ENCODE measurements at places on chromosomes 2 and 18.
A peak's percentile ranks its signal among the peaks of the same experiment; 100 is the strongest.

DNA sequence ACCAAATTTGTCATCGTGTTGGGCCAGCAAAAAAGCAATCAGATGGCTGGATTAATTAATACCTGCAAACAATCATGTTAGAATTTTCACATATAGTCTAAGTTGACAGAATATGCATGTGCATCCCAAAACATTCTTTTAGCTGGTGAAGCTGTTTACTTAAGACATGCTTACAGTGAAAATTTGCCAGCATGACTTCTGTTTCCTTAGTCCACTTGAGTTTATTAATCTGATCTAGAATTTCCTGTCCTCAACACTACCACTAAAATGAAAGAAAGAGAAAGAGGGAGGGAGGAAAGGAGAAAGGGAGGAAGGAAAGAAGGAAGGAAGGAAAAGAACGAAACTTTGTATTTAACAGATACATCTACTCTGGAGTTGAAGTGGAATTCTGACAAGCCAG is 2109.9 kb upstream of the PIK3C3 start:
- DNase-seq, result no peak

DNA sequence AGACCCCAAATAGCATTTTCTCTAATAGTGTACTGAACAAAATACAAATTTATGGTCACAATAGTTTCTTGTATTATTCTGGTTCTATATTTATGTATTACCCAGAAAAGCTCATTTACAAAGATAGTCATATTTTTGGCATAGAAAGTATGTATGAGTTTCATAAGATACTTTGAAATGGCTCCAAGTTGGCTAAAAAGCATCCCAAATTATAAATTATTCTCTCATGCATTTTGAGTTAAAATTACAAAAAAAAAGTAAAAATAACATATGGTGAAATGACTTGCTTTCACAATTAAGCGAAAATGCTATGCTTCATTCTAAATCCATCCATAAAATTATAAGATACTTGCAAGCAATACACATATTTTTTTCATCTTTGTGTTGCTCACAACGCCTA is 530.7 kb downstream of the ZNF804A start:
- no peak for DNase-seq

DNA sequence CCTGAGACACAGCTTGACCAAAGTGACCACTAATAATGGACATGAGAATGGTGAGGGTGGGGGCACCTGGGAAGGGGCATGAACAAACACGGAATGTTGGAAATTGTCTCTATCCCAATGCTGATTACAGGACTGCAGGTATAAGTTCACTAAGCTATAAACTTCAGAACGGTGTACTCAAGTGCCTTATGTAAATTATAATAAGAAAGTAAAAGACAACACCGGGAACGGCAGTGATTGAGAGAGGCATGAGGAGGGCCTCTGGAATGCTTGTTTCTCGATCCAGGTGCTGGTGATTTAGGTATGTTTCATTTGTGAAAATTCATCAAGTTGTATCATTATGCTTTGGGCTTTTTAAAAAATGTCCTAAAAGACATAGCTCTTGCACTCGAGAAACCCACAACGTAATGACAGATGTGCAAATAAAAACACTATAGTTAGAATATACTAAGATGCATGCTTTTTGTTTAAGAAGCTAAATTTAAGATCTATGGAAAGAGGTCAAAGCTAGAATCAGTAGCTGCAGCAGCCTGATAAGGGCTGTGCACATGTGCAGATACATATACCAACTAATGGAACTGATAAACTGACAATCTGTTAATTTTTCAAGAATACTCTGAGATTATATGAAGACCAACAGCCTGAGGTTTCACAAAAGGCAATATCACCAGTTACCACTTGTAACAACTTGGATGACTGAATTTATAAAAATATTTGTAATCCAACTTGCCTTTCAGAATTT is 7.6 kb downstream of the HIBCH start:
- DNase-seq, result peak; percentile 6

- DNase-seq, result no peak
Measured at GRCh38 chr2:24886126-24886501, 33.9 kb downstream of the ADCY3 start.

- DNase-seq, result peak; percentile 98
Measured at GRCh38 chr2:162926501-162926900, 87.9 kb upstream of the KCNH7 start.

GRCh38 chr2:16243411-16243996 is 303.2 kb downstream of the MYCN start:
- DNase-seq, result no peak

GRCh38 chr2:216110620-216111019 is 1.5 kb downstream of the XRCC5 start:
- DNase-seq, result no peak

DNA sequence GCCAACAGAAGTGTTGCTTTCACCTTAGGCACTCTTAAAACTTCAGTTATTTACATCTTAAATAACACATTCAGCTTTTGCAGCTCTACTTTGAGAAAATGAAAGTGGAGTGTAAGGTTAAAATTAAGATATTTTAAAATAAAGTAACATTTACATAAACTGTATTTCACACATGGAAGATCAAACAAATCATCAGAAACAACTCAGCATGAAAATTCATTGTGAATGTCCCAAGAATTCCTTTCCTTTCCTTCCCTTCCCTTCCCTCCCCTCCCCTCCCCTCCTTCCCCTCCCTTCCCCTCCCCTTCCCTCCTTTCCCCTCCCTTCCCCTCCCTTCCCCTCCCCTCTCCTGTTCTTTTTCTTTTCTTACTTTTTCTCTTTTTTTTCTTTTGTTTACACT is 238.0 kb upstream of the DOK6 start:
- no peak for DNase-seq

- peak; percentile 64 for DNase-seq
Measured at GRCh38 chr2:74441690-74442482, at the start of gene RTKN. Gene RTKN, minus strand, starts transcription at chr2:74441937. Its CDS starts 121 bp downstream, at chr2:74441816.

DNA sequence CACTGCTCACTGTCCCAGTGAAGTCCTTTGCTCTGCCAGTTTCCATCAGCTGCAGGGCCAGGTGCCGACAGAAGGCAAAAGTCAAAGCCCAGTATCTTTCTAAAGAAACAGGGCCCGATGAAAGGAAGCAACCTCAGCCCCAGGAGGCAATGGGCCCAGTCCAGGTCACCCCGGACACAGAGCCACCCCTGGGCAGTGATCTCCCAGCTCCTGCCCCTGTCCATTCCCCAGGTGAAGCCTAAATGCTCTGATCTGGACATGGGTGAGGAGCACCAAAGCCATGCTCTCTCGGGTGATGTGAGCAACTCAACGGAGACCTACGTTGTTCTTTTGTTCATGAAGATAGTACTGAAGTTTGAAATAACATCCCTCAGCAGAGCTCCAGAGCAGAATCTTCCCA is 61.6 kb downstream of the HDAC4 start:
- DNase-seq, result no peak

GRCh38 chr2:159300586-159300985 is 14.1 kb upstream of the WDSUB1 start:
- DNase-seq, result no peak

- peak; percentile 22 for DNase-seq
Measured at GRCh38 chr2:157572725-157573124, 55.9 kb downstream of the ACVR1C start.

- peak; percentile 44 for DNase-seq
Measured at GRCh38 chr2:54803783-54804751, 80.6 kb downstream of the EML6 start.

- DNase-seq, result no peak
Measured at GRCh38 chr2:132255714-132256113, 94.0 kb upstream of the ANKRD30BL start.

- no peak for DNase-seq
Measured at GRCh38 chr2:74816540-74817303, 17.2 kb upstream of the HK2 start.
